ENCODE measurements at places on chromosomes 5 and 9. TPM values are rescaled to one million over a fixed set of nuclear protein-coding genes. Genes with fewer than 3 reads are reported as not detected.

DNA sequence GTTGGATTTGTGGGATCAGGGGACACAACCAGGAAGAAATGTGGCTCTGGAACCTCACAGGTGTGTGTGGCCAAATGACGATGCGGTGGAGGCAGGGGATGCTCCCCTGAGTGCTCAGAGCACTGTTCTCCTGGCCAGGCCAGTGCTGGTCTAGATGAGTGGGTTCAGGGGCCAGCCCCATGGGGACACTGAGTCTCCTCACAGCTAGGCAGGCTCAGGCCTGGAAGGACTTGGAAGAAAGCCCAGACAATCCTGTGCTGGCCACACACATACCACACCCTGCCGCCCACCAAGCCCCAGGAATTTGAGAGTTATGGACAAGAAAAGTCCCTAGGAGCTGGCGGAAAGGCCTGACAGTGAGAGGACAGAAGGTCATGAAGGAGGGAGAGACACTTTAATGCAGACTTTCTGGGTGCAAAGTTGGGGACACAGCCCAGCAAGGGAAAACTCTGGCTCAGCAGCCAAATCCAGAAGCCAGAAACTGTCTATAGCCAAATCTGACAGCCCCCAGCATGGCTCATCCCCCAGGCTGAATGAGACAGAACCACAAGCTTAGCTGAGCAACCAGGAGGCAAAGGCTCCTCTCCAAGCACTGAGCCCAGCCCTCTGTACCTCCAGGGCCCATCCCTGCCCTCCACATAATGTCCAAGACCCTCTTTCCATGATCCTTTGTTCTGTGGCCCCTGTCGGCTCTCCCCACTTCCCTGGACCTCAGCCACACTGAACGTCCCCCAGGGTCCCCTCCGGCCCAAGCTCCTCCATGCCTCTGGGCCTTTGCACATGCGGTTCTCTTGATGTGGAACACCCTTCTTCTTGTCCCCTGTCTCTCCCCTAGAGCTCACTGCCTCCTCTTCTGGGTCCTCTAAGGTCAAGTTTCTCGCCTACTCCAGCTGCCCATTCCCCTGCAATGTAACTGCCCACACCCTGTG, 22.4 kb downstream of the LHX6 start:
- peak; percentile 89 for DNase-seq

GRCh38 chr9:120507936-120508510, 71.9 kb downstream of the CDK5RAP2 start:
- peak; percentile 41 for DNase-seq

DNA sequence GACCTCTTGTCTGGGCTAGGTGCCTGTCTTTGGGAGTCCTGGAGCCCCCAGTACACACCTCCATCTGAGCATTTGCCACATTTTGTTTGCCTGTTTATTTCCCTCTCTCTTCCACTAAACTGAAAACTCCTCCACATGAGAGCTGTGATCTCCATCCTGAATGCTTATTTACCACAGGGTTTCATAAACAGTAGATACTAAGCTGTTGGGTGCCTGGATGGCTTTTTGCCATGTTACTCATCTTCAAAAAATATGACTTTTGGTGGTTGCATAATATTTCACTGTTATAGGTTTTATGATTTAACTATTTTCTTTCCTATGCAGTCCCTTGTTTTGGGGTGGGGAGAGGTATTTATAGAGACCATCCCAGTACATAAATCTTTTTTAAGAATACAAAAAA, 99.6 kb downstream of the APBA1 start:
- no peak for DNase-seq

GRCh38 chr5:72418271-72418670, 88.9 kb downstream of the ZNF366 start:
- no peak for DNase-seq

- DNase-seq = no peak
These were observed 2.9 kb downstream of the CDKN2A start for GRCh38 chr9:21991072-21991959.

DNA sequence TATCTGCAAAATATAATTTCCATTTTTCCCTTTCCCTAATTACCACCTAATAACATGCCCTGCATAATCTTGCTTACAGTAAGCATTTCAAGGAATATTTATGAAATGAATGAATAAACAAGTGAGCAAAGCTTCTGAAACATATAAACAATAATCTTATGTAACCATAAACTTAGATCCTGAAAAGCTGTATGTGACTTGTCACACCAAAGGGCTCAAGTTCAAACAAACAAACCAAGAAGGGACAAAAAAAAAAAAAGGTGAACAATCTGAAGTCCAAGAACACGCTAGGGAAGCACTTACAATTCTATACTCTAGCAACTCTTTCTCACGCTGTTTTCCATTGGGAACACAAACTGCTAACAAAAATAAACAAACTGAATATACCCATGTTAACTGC, 36.3 kb downstream of the PLPP1 start:
- peak; percentile 15 for DNase-seq

Gene LRRC70
- total RNA-seq = 1.3 TPM

Gene TRAF1
- total RNA-seq = 2.6 TPM

Gene TUSC1
- 10.5 TPM for total RNA-seq

Gene SLU7
- 74.5 TPM for total RNA-seq

Gene HTR1A
- total RNA-seq = not detected

Gene ZNF454
- total RNA-seq = 3.1 TPM

Gene MAN2A1
- 70.5 TPM for total RNA-seq

All from fibroblast of lung (primary cell).